Hematopoietic multipotent progenitor cell (in vitro differentiated cells): ENCODE measurements at places on chromosomes 7 and 10.

DNA sequence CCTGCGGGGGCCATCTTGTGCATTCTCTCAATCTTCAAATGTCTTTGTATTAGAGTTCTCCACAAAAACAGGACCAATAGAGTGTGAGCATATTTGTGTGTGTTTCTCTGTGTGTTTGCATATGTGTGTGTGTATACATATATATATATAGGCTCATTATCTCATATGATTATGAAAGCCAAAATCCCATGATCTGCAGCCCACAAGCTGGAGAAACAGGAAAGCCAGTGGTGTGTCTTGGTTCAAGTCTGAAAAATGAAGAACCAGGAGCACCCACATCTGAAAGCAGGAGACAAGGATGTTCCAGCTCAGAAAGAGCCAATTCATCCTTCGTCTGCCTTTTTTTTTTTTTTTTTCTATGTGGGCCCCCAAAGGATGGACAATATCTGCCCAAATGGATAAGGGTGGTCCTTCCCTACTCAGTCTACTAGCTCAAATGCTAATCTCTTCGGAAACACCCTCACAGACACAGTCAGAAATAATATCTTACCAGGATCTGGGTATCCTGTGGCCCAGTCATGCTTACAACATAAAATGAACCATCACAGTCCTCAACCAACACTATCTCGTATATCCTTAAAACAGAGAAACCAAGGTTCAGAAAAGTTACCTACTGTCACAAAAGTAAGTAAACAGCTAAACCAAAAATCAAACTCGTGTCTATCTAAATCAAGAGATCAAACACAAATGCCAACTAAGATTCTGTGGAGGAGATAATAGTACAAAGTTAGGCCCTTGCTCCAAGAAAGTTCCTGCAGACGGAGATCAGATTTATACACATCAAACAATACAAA, 141.9 kb downstream of the JMJD1C start:
- DNase-seq = no peak

- DNase-seq = no peak
Measured at GRCh38 chr7:98729121-98729520, 112.0 kb downstream of the NPTX2 start.

DNA sequence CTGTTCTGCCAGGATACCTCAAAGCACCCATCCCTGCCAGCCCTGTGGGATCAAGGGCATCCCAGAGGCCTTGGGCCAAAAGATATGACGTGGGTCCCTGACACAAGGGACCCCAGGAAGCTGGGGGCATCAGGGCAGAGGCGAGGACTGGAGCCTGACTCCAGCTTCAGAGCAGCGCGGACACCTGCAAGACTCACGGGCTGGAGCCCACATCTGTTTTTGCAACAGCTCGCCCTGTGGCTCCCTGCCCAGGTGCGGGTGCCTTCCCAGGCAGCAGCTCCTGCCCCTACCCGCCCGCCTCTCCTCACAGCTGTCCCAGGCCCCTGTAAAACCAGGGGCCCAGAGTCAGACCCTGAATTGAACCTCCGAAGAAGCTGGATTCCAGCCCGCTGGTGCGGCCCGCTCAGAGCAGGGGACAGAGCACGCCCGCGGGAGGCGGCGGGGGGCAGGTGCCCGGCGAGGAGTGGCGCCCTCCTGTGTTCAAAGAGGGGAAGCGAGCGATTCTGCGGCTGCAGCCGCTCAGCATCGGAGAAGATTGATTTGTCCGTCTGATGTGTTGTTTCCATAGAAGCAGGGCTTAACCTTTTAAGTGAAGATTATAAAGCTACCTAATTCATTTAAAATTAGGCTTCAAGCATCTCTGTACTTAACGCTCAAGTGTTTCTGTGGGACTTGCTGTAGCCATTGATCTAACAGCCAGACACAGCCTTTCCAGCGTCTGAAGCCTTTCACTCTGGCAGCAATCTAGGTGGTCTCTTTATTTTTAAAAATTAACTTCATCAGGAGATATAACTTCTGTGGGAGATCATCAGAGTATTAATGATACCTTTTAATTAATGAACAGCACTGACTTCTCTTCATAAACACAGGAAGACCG, 88.4 kb downstream of the BEND7 start:
- peak; percentile 26 for DNase-seq

GRCh38 chr7:158127241-158127640, 460.4 kb downstream of the PTPRN2 start:
- DNase-seq = no peak

DNA sequence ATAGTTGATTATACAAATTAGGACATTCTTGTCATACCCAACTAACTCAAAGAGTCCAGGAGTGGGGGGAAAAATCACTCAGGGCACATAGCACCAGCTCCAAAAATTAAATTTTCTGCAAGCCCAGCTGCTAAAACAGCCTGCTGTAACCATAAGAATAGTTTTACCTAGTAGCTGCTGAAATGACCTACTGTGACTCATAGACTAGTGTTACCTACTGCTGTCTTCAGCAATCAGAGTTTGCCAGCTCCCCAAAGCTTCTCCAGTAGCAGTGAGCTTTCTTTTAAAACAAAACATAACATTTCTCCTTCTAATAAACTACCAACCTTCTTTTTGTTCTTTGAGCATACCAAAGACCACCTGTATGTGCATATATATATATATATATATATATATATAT, 4.2 kb upstream of the ARHGAP12 start:
- no peak for DNase-seq

GRCh38 chr10:8962249-8962648, 907.8 kb downstream of the GATA3 start:
- no peak for DNase-seq

DNA sequence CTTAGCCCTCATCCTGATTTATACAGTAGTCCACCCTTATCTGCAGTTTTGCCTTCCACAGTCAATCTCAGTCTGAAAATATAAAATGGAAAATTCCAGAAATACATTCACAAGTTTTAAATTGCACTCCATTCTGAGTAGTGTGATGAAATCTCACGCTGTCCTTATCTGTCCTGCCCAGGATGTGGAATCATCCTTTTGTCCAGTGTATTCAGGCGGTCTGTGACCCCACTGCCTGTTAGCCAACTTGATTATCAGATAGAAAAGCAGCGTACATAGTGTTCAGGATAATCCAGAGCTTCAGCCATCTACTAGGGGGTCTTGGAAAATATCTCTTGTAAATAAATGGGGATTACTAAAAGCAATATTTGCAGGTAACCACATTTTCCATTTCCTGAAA, 146.3 kb downstream of the MALRD1 start:
- DNase-seq = no peak

GRCh38 chr7:150806454-150806853, 5.9 kb downstream of the TMEM176A start:
- no peak for DNase-seq
